Colonic mucosa (tissue), 4 donors: ENCODE measurements at places on chromosomes 5 and 9. TPM values are rescaled to one million over a fixed set of nuclear protein-coding genes. Genes with fewer than 3 reads are reported as not detected.

DNA sequence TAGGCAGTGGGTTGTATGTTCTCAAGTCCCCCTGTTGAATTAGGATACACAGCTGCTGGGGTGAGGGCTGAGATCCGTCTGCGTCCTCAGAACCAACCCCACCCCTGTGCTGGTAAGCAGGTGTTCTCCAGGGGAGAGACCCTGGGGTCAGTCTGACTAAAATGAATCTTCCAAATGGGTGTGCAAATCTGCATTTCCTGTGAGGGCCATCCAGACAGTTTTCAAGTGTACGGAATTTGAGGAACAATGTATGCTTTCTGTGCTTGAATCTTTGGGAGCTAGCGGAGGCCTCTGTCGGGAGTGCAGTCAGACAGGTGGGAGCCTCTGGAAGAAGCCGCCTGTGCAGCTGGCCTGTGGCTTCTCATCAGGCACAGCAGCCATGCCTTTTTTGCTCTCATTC, 122.9 kb downstream of the MACROH2A1 start:
- no peak for DNase-seq

The PCDHGC3 gene
- total RNA-seq, result 13.1 TPM

DNA sequence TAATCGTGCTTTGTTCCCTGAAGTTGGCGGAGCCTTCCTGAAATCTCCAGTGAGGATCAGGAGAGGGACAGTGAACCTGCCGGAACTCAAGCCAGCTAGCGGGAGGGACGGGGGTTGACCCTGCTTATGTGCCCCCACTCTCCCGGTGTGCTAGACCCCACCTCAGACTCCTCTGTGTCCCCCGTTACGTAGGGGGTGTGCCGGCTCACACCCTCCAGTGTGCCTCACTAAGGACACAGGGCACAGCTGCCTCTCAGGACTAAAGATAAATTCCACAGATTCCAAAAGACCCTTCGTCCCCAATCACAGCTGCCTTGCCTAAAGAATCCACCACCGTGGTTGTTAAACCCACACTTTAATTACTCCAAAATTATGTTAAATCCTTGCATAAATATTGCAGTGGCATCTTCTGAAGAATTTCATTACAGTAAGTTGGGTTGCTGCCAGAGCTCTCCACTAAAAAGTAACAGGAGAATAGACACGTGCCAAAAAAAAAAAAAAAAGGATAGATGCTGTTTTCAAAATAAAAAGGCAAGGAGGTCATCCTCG, 73.7 kb downstream of the GTF3C4 start:
- no peak for DNase-seq

The IFT74 gene
- 14.8 TPM for total RNA-seq

The SPINK4 gene
- total RNA-seq, result 214 TPM

- DNase-seq, result no peak
Observed at GRCh38 chr5:154587123-154588026, 109.3 kb upstream of the HAND1 start.

GRCh38 chr9:105881021-105881420, 186.7 kb downstream of the TMEM38B start:
- no peak for DNase-seq

GRCh38 chr5:170067574-170068170, 38.0 kb upstream of the FOXI1 start:
- no peak for DNase-seq

DNA sequence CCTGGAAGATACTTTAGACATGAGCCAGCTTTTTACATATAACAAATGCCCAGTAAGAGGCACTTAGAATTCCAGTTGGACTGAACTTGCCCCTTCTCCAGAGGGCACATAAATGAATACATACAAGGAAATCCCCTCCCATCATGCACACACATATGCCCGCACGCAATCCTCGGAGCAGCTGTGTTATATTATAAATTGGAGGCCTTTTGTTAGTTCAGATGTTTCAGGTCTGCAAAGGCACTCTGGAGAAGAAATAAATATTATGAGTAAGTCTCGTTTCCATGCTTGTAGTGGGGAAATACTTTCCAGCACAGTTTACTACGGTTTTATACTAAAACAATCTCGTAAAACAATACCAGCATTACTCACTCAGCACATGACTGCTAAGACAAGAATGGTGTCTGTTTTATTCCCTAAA, 17.6 kb upstream of the MUSK start:
- DNase-seq, result no peak

- no peak for DNase-seq
Observed at GRCh38 chr5:76326577-76327302, 76.3 kb upstream of the IQGAP2 start.

DNA sequence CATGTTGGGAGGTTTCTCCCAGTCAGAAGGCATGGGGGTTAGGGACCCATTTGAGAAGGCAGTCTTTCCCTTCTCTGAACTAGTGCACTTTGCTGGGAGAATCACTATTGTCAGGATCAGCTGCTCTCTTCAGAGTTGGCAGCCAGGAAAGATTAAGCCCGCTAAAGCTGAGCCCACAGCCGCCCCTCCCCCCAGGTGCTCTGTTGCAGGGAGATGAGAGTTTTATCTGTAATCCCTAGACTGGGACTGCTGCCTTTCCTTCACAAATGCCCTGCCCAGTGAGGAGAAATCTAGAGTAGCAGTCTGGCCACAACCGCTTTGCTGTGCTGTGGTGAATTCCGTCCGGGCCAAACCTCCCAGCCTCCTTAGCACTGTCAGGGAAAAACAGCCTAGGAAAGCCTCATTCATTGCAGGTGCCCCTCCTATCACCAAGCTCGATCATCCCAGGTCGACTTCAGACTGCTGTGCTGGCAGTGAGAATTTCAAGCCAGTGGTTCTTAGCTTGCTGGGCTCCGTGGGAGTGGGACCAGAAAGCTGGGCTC, 69.8 kb downstream of the CNTLN start:
- no peak for DNase-seq

The FOXD4L5 gene
- total RNA-seq, result 0.08 TPM

The SPATA9 gene
- total RNA-seq, result 0.40 TPM

The ECM2 gene
- 3.8 TPM for total RNA-seq

The TGFBR1 gene
- total RNA-seq, result 48.7 TPM

DNA sequence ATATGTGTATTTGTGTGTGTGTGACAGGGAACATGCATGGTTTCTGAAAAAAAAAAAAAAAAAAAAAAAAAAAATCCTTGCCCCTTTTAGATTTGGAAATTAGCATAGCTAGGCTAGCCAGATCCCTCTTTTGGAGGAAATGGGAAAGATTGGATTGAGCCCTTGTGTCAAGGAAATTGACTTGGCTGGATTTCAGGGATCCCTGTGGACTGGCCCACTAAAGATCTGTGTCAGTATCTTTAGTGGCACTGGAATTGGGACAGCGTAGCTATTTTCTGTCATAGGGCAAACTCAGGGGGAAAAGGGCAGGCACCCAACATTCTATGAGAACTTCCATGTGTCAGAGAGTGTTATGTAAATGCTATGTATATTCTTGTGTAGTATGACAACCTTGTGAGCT, 35.4 kb downstream of the SH3GL2 start:
- DNase-seq, result no peak

The C8G gene
- 5.3 TPM for total RNA-seq

DNA sequence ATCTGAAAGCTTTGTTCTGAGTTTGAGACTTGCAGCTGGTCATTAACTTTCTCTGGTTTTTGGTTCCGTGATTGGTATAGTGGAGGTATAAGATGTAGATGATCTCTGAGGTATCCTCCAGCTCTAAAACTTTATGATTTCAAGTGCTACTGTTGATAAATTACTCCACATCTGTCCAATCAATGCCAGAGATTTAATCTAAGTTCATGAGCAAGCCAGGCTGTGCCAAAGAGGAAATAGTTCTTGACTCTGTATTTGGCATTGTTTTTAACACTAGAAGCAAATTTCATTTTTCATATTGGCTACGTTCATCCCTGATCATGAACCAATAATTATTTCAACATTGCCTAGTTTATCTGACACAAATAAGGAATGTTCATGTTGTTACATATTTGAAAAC, 28.5 kb upstream of the CHD1 start:
- no peak for DNase-seq

DNA sequence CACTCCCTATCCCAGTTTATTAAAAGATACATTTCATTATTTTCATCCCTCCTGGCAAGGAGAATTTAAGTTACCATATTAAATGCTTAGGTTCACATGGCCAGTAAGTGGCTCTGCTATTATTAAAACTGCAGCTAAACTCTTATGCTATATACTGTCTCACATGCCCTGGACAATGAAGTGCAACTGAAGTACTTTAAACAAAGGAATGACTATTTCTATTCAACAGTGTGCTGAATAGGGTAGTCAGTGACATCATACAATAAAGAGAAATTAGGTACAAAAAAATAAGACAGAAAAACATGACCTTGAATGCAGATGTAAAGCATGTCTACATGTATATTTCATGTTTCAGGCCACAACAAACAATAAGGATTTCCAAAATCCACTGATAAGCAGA, 282.6 kb upstream of the SMC2 start:
- DNase-seq, result no peak

- DNase-seq, result no peak
Observed at GRCh38 chr5:142455856-142456255, 131.0 kb upstream of the SPRY4 start.

- DNase-seq, result no peak
Observed at GRCh38 chr9:1311462-1312042, 261.4 kb downstream of the DMRT2 start.

The UNC5A gene
- total RNA-seq, result not detected
